ENCODE measurements at places on chromosomes 4 and X.

DNA sequence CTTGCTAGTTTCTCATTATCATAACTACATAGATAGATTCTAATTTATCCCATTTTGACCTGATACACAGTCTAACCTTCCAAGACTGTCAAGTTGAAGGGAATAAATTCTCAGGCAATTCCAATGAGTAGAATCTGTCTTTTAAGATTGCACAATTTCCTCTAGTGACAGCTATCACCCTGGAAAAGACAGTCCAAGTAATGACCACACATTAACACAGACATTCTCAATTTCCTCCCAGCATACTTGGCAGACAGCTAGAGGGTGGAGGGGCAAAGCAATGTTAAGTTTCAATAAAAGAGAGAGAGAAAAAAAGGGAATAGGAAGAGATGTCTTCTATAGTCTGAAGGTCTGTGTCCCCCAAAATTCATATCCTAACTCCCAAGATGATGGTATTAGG lies 234.7 kb downstream of the LDB2 start:
- no peak for DNase-seq

DNA sequence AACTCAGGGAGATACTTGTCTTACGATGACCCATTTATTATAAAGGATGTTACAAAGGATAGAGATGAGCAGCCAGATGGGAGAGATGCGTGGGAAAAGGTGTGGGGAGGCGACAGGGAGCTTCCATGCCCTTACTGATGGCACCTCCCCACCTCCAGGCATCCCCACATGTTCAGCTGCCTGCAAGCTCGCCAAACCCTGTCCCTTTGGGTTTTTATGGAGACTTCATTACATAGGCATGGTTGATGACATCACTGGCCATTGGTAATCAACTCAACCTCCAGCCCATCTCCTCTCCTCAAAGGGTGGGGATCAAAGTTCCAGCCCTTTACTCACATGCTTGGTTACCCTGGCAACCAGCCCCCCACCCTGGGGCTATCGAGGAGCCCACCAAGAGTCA lies 29.4 kb upstream of the SLC2A9 start:
- no peak for DNase-seq

DNA sequence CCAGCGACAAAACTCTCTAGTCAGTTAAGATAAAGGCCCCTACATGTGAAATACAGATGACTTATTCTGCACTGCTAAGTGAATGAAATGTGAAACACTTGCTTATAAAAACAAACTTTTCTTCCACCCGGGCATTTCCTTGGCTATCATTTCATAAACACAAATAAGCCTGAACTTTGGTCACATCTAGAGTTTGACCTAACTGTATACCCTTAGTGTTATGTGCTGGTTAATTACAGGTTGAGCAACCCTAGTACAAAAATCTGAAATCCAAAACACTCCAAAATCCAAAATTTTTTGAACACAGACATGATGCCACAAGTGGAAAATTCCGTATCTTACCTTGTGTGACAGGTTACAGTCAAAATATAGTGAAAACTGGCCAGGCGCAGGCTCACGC lies 45.9 kb downstream of the SAT1 start:
- no peak for DNase-seq

DNA sequence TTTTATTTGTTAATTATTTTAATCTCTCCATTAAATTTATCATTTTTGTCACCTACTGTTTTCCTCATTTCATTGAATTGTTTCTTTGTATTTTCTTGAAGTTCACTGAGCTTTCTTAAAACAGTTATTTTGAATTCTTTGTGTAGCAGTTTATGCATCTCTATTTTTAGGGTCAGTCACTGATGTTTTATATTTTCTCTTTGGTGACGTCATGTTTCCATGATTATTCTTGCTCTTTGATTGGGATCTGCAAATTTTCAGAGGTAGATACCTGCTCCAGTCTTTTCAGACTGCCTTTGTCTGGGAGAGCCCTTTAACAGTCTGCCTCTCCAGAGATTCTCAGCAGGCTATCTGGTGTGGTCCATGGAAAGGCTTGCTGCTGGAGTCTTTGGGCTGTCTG lies 25.6 kb upstream of the TRPC5 start:
- no peak for DNase-seq

DNA sequence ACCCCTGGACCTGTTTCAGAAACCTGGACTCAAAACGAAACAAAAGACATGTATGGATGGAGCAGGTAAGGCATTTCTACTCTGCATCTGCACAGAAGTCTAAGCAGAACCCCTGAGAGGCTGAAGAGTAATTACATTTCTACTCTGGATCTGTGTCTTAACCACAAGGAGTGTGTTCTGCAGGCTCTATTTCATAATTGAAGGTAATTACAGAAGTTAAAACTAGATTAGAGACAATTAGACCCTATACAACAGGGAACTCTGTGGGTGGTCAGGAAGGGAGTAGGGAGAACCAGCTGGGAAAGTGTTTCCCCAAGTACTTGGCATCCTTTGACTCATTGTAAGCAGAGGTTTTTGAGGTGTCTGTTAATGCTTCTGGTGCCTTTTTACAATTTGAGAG lies 69.8 kb downstream of the IGSF1 start:
- no peak for DNase-seq

DNA sequence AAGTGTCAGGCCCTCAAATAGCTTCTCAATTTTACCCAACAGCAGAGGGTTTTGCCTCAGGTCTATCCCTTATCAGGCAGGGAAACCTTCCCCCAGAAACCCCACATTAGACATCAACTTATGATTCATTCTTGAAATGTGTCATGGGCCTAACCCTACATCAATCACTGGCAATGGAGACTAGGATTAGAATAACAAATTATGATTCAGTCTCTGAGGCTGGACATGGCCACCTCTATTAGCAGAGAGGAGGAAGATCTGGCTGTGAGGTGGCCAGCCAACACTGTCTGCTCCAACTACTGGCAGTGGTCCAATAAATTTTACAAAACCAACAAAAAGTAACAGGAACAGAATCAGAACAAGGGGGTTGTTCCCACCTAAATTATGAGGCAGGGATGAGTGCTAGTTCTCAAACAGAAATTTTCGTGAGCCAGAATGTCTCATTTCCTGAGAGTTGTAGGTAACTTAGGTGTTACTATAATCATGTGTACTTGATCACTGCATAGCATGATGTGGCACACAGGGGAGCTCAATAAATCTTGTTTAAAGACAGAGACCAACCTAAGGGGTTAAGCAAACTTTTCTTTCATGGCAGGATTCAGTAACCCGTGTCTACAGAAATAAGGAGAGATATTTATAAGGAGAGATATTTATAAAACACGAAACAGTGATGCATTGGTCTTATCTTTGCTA lies 126.8 kb downstream of the NFKB1 start:
- DNase-seq: no peak

DNA sequence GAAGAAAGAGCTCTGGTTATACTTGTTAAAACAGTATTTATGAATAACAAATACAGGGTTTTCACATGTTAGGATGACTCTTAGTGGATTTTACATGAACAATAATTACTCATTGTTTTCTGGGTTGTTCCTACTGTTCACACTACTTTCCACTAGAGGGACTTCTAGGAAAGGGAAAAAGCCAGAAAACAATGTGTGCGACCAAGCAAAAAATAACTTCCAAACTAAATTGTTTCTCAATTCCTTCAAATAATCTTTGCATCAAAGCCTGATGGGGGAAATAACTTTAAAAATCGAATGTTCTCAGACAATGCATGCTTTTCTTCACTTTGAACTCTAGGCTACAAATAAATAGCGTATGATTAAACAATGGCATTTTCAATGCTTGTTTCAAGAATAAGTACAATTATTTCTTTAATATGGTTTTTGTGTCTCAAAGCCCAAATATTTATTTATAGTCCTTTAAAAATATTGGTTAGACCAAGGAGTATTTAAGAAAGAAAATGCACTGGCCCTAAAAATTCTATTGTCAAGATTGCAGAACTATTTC lies 72.1 kb upstream of the ETNPPL start:
- no peak for DNase-seq

DNA sequence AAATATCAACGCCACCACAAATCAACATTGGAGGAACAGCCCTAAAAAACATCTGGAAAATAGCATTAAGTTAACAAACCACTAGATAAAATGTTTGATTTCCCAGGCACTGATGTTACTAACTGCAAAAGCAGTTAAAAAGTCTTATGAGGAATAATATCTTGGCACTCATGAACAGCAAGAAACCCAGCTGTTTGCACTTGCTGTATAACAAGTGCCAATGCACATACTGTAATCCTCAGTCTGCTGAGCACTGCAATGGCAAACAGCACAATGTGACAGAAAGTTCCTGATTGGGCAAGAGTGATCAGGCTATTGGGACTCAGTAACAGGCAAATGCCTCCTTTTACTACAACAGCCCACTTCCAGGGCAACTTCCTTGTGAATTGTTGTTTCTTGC lies 20.8 kb upstream of the SEC24B start:
- no peak for DNase-seq

DNA sequence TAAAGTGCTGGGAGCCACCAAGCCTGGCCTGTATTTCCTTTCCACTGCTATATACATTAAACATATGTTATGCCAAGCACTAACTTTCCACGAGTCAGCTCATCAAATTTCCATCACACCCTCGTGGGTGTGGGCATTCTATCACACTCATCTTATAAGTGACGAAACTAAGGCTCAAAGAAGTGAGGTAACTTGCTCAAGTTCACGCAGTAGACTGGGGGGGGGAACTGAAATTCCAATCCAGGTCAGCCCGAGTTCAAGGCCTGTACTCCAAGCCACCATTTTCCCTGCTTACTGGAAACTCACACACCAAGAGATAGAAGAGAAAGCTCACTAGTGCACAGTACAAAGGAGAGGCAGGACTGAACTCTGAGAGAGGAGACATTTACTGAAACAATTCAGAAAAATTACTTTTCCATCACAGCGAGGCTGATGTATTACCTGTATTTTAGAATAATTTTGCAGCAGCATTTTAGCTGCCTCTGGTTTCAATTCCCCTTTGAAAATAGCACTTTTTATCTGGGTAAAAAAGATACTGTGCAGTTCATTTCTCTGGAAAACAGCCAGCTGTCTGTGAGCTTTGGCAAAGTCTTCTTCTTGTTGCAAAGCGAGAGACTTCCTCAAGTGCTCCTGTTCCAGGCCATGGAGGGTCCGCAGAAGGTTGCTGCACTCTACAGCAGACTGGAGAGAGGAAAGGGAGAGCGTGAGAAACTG lies 76.8 kb downstream of the EVC2 start:
- no peak for DNase-seq

- no peak for DNase-seq
Measured at GRCh38 chrX:79371101-79371500, 4.0 kb upstream of the ITM2A start.

DNA sequence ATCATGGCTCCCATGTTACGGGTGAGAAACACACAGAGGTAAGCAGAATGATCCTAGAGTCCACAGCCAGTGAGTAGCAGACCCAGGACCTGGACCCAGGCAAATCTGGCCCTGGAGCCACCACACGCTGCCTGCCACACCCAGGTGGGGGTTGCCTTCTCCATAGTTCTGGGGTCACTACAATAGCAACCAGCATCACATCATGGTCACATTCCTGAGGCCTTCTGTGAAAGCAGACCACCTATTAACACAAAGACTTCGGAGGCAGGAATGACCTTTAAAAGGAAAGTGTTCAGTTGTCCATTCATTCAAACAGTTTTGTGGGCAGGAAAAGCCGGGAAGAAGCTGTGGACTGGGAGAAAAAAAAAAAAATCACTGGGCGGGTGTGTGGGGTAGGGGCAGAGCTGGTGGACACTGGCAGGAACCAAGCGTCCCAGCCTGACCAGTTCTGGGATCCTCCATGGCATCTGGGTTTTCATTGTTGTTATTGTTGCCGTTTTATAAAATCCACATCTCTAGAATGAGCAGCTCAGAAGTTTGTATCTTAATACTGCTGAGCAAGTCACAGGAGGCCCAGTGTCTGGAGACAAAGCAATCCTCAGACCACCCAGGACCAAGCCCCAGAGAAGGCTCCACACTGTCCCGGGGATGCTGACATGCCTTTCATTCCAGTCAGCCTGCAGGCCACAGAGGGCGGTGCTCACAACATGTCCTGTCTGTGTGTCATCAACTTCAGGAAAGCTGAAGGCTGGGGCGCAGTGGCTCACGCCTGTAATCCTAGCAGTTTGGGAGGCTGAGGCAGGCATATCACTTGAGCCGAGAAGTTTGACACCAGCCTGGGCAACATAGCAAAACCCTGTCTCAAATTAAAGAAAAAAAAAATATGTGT lies 67.0 kb downstream of the SEL1L3 start:
- DNase-seq: no peak

DNA sequence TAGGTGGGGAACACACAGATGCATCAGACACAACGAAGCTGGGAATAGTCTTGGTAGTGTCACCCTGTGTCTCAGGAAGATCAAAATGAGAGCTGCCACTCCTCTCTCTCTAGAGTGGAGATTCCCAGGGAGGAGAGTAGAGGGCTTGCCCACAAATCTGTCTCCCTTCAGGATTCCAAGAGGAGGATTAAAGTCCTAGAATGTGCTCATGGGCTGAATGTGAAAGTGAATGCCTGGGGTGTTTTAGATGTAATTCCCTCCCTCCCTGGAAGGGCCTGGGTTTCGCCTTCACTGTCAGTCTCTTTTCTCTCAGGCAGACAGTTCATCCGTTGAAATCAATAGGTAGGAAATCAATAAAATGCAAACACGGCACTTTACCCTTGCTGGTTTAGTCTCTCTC lies 282.6 kb upstream of the PPARGC1A start:
- no peak for DNase-seq

- DNase-seq: no peak
Measured at GRCh38 chrX:133741303-133741702, 244.1 kb downstream of the GPC3 start.

DNA sequence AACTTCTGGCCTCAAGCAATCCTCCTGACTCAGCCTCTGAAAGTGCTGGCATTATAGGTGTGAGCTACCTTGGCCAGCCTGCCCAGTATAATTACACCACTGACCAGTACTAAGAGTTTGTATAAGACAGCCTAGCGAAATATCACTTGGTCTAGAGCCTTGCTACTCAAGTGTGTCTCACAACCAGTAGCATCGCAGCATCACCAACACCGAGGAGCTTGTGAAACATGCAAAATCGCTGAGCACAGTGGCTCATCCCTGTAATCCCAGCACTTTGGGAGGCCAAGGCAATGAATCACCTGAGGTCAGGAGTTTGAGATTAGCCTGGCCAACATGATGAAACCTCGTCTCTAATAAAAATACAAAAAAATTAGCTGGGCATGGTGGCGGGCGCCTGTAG lies 102.0 kb upstream of the GATB start:
- DNase-seq: no peak

DNA sequence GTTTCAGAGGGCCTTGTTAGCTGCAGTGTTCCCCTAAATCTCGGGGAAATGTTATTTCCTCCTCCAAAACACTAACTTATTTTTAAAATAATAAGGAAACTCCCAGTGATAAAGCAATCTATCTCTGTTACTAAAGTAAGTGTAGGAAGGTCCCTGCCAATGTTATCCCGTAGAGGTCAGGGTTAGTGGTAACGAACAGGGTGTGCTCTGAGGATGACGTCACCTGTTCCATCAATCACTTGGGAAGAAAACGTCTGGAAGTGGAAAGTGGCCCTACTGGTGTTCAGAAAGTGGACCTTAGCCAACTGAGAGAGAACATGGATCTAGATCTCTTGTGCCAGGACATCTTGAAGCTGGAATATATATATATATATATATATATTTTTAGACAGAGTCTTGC lies 249.5 kb downstream of the BCOR start:
- no peak for DNase-seq
